Right renal pelvis (tissue), 4 donors: ENCODE measurements at places on chromosomes 11 and 22. TPM values are rescaled to one million over a fixed set of nuclear protein-coding genes. Genes with fewer than 3 reads are reported as not detected.

GRCh38 chr11:69918231-69918937 is 99.2 kb upstream of the FGF3 start:
- DNase-seq: no peak

Gene CHRNA10
- polyA plus RNA-seq: 1.4 TPM

- no peak for DNase-seq
These were observed 4.3 kb upstream of the TEAD1 start for GRCh38 chr11:12669930-12670329.

Gene PLAAT2
- 0.27 TPM for polyA plus RNA-seq

Gene ANGPTL5
- not detected for polyA plus RNA-seq

Gene APOBEC3B
- 7.4 TPM for polyA plus RNA-seq

Gene HORMAD2
- polyA plus RNA-seq: 0.10 TPM

Gene IL17RA
- 6.8 TPM for polyA plus RNA-seq

DNA sequence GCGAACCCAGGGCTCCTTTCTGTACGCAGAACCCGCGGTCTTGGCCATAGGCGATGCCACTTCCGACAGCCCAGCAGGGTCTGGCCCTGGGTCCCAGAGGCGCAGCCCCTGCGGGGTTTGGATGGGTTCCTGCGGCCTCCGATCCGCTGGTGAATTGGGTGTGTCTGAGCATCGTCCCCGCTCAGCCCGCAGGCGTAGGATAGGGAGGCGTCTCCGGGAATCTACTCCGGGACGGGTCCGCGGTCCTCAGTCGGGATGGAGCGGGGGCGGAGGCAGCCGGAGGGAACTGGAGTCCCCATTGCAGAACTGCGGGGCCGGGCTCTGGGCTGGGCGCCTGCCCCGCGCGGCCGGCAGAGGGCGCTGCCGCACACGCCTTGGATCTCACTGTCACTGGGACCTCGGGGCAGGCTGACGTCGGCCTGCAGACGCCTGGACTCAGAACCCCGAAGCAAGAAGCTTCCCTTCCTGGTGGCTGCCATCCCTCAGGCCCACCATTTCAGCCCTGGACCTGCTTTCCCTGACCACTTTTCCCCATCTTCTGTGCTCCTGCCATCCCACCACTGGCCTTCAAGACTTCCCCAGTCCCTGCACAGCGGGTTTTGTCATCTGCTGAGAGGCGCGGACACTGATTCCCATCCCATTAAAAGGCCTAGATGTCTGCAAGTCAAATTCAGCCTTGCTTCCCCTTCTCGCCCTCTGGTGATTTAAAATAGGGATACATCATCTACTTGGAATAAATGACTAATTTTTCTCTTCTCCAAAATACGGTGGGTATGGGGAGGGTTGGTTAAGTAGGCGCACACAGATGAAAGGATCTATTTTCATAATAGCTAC is 38.3 kb upstream of the CREB3L1 start:
- peak; percentile 72 for DNase-seq

- DNase-seq: peak; percentile 65
These were observed 22.7 kb upstream of the GRAMD1B start for GRCh38 chr11:123407130-123407995.

Gene FUT4
- 6.8 TPM for polyA plus RNA-seq

GRCh38 chr11:33877038-33877437 is 14.8 kb downstream of the LMO2 start:
- no peak for DNase-seq
